Stimulated activated CD4-positive, alpha-beta T cell treated with anti-CD3 and anti-CD28 coated beads, Interleukin-15, amount 100 ng/mL, for 1 hour (primary cell): ENCODE measurements at places on chromosomes 11 and 22.

GRCh38 chr11:28666632-28667031 is 558.4 kb downstream of the METTL15 start:
- no peak for DNase-seq

- no peak for DNase-seq
Measured at GRCh38 chr11:91263496-91264365, 960.9 kb upstream of the FAT3 start.

DNA sequence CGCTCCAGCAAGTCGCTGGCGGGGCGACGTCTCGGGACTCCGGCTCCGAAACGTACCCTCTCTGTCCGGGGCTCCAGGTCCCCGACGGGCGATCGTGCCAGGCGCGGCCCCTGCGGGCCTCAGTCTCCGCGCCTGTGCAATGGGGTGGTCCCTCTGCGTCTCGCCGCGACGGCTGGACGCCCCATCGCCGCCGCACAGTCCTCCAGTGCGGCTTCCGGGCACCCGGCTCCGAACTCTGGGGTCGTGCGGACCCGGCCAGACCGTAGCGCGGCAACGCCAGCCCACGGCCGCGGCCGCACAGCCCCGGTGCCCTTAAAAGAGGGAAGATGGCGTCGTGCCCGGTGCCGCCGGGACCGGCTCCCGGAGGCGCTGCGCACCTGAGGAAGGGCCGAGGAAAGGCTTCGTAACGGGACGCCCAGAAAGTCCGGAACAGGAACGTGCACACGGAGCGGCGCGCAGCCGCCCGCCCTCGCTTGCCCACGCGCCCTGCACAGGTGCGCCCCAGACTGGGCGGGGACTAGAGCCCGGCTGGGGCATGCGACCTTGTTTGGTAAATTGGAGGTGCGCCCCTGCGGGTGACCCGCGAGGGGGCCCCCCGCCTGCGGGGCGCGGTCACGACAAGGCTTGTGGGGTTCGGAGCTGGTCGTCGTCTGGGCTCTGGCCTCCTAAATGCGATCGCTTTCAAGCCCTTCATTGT is 525 bp downstream of the BIK start:
- peak; percentile 17 for DNase-seq

DNA sequence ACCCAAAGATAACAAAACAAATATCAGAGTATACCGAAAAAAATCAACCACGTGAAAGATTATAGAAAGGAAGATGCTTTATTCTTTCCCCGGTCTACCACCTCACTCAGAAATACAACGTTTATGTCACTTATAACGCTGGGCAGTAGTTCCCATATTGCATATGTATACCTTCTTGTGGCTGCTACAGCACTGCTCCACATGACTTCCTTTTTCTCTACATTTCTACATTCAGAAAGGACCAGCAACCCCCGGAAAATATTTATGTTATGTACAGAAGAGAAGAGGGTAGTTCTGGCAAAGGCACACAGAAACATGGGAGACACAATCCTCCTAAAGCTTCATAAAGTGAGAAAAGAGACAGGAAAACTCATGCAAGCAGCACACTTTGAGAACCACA is 56.8 kb downstream of the MTMR2 start:
- no peak for DNase-seq

DNA sequence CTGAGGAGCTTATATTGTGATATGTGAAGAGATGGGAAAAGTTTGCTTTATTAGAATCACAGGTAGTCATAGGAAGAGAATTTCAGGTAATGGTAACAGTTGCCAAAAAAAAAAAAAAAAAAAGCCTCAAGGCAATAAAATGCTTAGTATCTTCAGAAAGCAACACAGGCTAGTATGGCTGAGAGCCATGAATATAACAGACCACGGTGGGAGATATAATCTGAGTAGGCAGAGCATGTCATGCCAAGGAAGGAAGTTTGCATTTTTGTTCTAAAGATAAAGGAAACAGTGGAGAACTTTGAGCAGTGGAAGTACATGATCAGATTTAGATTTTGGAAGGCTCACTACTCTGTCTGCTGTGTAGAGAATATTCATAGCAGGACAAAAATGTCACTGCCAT is 211.4 kb downstream of the ETS1 start:
- no peak for DNase-seq

- DNase-seq: no peak
Measured at GRCh38 chr11:107203656-107204055, 185.4 kb upstream of the GUCY1A2 start.

GRCh38 chr11:2796508-2797113 is 89.0 kb downstream of the CDKN1C start:
- DNase-seq: no peak

- no peak for DNase-seq
Measured at GRCh38 chr11:100151944-100152343, 535.1 kb upstream of the ARHGAP42 start.

DNA sequence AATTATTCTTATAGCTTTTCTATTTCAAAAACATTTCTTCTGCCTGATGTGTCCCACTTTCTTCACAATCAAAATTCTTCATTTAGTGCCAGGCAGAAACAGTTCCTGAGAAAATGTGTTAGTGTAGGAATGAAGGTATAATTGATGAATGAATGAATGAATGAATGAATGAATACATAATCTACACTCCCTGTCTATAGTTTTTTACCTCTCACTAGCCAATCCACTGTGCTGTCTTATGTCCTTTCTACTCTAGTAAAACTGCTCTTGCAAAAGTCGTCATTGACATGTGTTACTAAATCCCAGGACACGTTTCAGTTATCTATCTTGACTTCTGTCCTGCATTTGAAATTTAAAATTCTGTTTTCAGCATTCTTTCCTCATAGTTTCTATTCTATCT is 42.9 kb downstream of the CHORDC1 start:
- no peak for DNase-seq

DNA sequence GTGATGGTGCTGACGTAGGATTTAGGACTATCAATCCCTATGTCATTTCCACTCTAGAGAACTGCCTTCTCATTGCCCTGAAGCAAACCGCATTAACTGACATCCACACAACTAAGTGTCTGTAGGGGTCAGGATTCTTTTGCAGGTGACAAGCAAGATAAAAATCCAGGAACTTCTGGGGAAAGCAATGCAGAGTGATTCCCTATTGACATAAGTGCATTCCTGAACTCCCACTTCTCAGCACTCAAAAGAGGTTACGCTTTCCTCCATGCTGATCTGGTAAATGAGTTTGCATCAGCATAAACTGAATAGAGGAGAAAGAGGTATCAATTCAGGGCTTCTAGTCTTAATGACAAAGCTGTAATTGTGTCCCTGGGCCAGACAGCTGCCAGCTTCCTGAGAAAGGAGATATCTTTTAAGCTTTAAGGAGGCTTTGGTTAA is 224.6 kb upstream of the ISX start:
- DNase-seq: no peak

- no peak for DNase-seq
Measured at GRCh38 chr22:30238661-30239487, 7.7 kb downstream of the LIF start.

GRCh38 chr11:61092908-61093763 is 9.2 kb upstream of the CD5 start:
- no peak for DNase-seq

GRCh38 chr11:45483416-45483815 is 182.0 kb downstream of the CHST1 start:
- no peak for DNase-seq

GRCh38 chr11:6480299-6480914 is 724 bp downstream of the ARFIP2 start:
- DNase-seq: no peak

DNA sequence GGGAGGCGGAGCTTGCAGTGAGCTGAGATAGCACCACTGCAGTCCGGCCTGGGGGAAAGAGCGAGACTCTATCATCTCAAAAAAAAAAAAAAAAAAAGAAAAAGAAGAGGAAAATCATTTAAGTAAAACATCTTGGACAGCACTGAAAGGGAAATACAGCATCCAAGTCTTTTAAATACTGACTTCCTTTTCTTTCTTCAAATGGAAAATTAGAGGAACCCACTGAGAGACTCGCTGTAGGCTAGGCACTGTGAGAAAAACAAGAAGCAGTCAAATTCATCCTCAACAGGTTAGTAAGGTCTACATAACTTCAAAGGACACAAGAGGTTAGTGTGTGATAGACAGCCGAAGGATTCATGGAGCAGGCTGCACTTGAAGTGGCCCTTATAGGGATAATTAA is 243.7 kb downstream of the BLID start:
- no peak for DNase-seq

GRCh38 chr22:38455530-38456271 is 702 bp upstream of the KCNJ4 start:
- DNase-seq: no peak

DNA sequence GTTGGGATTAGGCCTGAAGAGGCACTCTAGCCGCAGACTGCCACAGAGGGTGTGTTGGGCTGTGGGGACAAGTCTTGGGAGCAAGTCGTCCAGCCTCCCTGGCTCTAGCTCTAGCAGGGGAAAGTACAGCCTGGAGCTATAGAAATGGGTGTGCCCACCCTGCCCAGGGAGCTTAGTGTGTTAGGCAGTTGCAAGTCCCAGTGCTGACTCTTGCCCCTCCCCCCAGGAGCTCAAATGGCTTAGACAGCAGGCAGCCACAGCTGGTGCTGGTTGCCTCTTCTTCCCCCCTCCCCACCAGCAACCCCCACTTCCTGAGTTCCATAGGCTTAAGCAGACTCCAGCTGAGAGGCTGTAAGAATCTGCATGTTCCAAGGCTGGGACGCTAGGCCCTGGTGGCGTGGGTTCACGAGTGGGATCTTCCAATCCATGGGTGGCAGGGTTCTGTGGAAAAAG is 61.2 kb downstream of the GUCY1A2 start:
- no peak for DNase-seq
